Amygdala (tissue), 56 donors: ENCODE measurements at places on chromosomes 7 and 10.

GRCh38 chr7:27697861-27698430, 35.3 kb upstream of the HIBADH start:
- DNase-seq: no peak

GRCh38 chr7:80967071-80967916, 48.4 kb upstream of the SEMA3C start:
- DNase-seq: no peak

DNA sequence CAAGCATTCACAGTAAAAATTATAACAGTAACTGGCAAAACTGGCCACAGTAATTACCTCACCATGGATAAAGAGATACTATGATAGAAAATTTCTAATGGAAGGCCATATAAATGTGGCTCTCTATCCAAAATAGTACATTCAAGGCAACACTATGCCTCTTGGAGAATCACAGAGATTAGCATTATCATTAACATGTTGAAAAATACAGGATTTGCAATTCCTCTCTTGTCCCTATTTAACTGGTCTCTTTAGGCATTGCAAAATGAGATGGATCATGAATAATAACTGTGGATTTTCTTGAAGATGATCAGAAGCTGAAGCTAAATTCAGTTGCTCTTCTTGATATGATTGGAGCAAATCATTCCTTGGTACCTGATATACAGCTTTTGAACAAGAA, 100.8 kb upstream of the HGF start:
- no peak for DNase-seq

- no peak for DNase-seq
These were observed 3.8 kb upstream of the AKR1E2 start for GRCh38 chr10:4822208-4822607.

GRCh38 chr7:155754165-155754564, 58.1 kb downstream of the SHH start:
- no peak for DNase-seq

GRCh38 chr7:29046978-29047377, 88.8 kb upstream of the TRIL start:
- DNase-seq: no peak

- DNase-seq: no peak
These were observed 290.3 kb upstream of the VWC2 start for GRCh38 chr7:49483142-49483541.

GRCh38 chr7:139763330-139763729, 14.5 kb downstream of the HIPK2 start:
- DNase-seq: no peak

DNA sequence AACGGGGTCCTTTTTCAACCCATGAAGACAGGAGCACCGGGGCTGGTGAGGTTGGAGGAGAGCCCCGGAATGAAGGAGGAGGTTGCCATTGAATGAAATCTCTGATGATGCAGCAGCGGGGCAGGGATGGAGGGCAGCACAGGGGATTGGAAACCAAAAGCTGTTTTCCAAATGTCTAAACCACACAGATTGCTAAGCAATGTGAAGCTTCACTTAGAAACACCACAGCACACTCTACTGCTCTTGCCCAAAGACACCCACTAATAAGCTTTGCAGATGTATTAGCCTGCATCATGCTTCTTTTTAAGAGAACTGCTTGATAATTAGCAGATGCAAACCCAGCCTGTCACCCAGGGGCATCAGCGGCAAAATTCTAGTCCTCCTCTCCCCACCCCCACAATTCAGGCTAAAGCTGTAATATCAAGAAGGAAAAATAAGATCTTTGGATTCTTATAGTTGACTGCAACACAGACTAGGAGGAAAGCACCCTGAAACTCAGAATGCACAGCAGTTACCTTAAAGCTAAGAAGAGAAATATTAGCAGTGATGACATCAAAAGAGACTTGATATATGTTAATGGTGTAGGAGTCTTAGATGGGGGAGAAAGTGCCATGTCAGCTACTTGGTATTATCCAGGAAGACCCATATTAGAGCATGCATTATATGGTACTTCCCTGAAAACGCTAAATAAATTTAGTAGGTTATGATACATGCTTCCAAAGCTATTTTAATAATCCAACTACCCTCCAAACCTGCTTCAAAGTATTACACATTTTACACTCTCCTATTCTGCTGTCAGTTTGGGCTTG, 666.7 kb downstream of the KCNMA1 start:
- no peak for DNase-seq

- DNase-seq: no peak
These were observed 30.2 kb upstream of the GIMAP8 start for GRCh38 chr7:150420242-150420641.

GRCh38 chr10:36023939-36024338, 381.8 kb upstream of the FZD8 start:
- no peak for DNase-seq

- peak; percentile 70 for DNase-seq
These were observed 1.2 kb upstream of the PFKFB3 start for GRCh38 chr10:6201516-6201975.

DNA sequence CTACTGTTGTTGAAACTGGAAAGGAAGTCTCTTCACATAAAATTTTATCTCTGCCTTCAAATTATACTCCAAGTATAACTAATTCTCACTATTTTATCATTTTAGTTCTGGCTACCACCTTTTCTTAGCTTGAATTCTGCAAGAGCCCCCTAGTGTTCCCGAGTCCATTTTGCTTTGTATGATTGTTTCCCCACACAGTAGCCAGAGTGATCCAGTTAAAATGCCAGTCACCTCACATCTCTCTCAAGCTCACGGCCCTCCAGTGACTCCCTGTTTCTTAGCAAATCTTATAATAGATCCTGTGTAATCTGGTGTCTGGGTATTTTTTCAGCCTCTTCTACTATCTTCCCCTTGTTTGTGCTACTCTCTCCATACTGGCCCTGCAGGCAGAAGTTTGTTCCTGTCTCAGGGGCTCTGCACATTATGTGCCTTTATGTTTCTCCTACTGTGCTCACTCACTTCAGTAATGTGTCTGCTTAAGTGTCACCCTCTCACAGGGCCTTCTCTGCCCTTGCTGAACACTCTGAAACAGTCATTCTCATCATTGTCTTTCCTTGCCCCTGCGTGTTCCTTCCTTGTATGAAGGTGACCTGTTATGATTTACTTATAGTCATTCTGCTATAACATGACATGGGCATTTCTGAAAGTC, 8.9 kb downstream of the WAC start:
- no peak for DNase-seq

GRCh38 chr7:151338809-151339208, 2.8 kb upstream of the NUB1 start:
- DNase-seq: no peak

GRCh38 chr10:129771991-129772431, 192.1 kb downstream of the EBF3 start:
- DNase-seq: no peak

GRCh38 chr10:110305767-110306451, 1.2 kb upstream of the SMNDC1 start:
- DNase-seq: peak; percentile 45

- DNase-seq: no peak
These were observed 10.3 kb upstream of the ANKRD1 start for GRCh38 chr10:90930971-90931871.

DNA sequence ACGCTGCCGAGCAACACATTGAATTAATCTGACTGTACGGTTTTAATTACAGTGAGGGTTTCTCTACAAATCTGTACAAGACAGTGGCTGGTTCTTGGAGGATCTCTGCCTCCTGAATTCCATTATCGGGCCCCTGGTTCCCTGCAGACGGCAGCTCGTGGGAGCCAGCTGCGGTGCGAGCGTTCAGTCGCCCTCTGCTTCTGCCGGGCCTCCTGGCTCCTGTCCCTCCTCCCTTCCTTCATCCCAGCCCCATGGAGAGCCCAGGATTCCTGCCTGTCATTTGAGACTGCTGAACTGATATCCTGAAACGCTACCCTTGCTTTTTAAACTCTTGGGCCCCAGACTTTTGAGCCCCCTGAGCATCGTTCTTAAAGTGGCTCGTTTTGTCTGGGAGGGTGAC, 6.6 kb upstream of the DLX6 start:
- no peak for DNase-seq

GRCh38 chr7:131843898-131844331, 287.5 kb upstream of the PODXL start:
- DNase-seq: no peak

DNA sequence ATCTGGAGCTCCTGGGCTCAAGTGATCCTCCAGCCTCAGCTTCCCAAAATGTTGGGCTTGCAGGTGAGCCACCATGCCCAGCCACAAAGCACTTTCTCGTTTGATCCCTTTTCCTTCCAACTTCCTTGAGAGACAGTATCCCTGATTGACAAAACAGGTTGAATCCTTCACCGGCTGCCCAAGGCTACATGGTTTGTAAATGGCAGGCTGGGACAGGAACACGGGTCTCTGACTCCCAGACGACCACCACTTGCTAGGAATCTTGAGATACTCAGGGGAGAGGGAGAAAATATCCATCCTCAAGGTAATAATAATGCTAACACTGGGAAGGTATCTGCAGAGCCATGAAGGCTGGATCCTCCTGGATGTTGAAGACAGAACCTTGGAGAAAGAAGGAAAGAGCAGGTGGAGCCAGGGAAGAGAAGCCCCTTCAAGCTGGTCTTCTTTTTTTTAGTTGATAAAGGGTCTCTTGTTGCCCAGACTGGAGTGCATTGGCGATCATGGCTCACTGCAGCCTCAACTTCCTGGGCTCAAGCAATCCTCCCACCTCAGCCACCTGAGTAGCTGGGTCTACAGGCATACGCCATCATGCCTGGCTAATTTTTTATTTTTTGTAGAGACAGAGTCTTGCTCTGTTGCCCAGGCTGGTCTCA, 19.8 kb downstream of the MMRN2 start:
- DNase-seq: no peak

- DNase-seq: no peak
These were observed 59.1 kb downstream of the LOXL4 start for GRCh38 chr10:98208925-98209324.

- no peak for DNase-seq
These were observed 98.5 kb upstream of the ANK3 start for GRCh38 chr10:60488111-60488669.

DNA sequence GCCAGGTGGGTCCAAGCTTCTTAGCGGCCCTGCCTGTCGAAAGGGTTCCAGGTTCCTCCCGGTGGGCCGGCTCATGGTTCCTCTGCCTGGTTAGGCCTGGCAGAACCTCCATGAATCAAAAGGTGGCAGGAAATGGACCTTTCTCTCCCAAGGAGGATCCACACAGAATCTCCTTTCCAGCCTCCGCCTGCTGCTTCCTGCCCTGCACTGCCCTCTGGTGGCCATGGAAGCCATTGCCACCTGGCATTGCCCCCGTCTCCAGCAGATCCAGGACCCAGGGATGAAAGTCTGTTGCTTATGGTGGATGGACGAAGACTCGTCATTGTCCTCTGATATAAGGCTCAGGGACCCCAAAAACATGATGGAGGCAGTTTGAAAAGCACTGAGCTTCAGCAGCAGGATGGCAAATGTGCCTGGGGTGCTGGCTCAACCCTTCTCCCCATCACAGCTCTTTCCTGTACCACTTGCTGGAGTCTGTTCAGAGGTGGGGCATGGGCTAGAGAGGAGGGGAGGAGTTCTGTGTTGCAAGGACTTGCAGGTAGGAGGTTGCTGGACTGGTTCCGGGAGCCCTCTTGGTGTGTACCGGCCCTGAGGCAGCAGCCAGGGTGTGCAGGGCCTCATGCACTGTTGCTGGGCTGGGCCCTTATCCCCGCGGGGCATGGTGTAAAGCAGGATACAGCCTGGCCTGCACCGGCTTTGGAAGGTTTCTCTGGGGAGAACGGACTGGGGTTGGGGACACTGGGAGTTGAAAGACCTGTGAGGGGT, 11.3 kb upstream of the INMT start:
- peak; percentile 41 for DNase-seq

DNA sequence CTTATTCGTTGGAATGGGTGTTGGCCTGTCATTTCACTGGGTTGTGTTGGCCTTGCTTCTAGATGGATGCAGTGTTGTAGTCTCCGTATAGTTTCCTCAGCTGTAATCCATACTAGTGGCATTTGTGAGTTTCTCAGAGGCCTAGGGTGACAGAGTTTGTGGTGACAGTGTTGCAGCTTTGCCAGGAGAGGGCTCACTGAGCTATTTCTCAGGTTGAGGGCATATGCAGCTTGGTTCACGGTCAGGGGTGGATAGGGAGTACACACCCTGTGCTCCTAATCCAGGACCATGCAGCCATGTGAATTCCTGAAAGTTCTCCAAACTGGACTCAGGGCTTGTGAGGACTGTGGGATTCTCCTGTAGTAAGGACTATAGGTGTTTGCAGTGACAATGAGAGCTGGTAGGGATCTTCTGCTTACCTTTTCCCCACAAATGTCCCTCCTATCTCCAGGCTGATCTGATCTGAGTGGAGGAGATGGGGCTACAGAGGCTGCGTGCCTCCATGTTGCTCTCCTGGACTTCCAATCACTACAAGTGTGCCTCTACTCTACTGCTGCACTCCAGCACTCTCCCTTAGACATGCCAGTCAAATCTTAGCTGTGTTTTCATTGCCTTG, 229.0 kb downstream of the STK31 start:
- no peak for DNase-seq

- no peak for DNase-seq
These were observed 167.3 kb downstream of the TCERG1L start for GRCh38 chr10:131144196-131144595.

DNA sequence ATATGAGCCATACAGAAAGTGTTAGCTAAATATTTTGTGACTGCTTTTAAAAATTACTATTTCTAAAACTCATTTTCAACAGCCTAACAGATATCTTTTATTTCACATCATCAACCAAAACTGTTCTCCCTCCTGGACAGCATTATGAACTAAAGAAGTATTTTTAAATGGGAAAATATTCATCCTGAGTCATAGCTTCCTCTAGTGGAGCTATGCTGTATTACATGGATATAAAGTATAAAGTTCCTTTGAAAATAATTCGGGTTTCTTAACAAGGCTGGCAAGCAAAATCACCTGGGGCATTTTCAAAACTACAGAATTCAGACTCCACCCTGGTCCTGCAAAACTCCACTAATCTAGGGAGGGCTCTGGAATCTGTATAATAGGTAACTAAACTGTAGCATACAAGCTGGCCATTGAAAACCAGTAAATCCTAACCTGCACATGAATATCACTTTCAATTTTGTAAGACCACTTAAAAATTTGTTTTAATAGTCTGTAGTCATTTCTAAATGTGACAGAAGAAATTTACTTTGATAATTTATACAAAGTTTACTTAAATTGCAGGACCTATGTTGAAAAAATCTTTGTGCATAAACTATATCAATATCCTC, 53.5 kb downstream of the SCIN start:
- DNase-seq: no peak

DNA sequence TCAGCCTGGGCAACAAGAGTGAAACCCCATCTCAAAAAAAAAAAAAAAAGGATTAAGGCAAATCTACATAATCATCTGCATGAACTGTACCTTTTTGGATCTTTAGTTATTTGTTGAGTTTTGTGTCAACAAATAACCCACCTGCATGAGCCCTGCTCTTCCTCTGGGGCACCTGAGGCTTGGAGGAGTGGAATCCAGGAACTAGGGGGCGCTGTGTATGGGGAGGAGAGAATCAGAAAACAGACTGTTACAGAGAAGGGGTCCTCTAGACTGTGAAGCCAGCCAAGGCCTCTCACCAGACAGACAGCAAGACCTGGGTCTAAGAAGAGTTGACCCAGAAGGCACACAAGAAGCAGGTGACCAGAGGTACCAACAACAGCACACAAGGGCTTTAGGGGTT, 682.8 kb upstream of the NRP1 start:
- no peak for DNase-seq

- no peak for DNase-seq
These were observed 799.0 kb downstream of the NRG3 start for GRCh38 chr10:82674036-82674435.
